ENCODE measurements at places on chromosomes 7 and 10.
A peak's percentile ranks its signal among the peaks of the same experiment; 100 is the strongest.

DNA sequence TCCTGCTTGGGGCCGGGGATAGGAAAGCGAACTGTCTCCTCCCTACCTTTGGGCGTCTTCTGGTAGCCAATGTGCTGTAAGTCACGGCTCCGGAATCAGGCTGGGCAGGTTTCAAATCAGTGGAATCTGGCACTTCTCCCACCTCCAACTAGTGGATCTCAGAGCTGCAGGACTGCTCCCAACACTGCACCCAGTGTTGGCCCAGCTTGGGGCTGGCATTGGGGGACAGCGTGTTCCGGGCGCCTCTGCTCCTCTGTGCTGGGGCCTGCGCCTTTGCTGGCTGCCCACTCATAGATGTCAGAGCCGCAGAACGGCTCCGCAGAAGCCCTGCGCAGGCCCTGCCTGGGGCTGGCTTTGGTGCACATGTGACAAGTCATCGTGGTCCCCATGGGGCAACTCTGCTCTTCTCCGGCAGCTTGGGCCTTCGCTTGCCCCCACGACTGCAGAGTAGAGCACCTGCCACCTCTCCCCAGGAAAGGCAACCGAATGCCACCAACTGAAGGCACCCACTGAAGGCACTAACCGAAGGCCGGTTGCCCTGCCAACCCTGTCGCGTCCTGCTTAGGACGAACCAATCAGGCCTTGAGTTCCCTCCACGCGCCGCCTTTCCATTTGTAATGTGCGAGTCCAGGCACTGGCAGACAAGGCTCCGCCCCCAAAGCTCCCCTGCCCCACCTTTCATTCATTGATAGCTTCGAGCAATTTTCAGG, 85.5 kb upstream of the ABI1 start:
- no peak for DNase-seq
- H3K4me1 ChIP-seq, result no peaks in the 10 kb centered on the region
- H3K27me3 ChIP-seq, result no peaks in the 10 kb centered on the region
- no peak overlapping the region for H3K4me3 ChIP-seq
- no peak overlapping the region for H3K27ac ChIP-seq

DNA sequence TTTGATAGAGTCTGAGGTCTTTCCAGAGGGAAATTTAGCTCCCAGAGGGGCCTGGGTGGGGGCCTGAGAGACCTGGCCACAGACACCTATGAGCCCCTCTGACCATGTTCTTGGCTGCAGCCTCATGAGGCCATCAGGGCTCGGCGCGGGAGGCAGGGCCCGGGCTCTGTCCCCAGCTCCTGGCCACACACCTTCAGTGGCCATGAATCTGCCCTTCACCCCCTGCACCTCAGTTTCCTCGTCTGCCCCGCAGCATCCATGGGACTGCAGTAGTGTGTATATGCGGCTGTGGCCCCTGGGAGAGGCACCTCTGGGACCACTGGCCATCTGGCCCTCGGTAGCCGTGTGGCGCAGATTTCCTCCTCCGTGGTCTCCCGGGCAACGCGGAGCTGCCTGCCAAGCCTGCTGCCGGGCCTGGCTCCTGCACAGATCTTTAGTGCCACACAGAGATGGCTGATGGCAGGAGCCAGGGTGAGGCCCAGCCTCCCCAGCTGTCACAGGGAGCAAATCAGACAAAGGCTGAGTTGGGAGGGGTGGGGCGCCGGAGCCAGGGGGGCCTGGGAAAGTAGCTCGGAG, 23.6 kb upstream of the ADCYAP1R1 start:
- no peak overlapping the region for H3K4me3 ChIP-seq
- no peaks in the 10 kb centered on the region for H3K36me3 ChIP-seq
- H3K27me3 ChIP-seq, result peaks cover 91% of the 10 kb centered on the region
- no peaks in the 10 kb centered on the region for H3K4me1 ChIP-seq
- DNase-seq, result no peak
- H3K27ac ChIP-seq, result no peak overlapping the region

DNA sequence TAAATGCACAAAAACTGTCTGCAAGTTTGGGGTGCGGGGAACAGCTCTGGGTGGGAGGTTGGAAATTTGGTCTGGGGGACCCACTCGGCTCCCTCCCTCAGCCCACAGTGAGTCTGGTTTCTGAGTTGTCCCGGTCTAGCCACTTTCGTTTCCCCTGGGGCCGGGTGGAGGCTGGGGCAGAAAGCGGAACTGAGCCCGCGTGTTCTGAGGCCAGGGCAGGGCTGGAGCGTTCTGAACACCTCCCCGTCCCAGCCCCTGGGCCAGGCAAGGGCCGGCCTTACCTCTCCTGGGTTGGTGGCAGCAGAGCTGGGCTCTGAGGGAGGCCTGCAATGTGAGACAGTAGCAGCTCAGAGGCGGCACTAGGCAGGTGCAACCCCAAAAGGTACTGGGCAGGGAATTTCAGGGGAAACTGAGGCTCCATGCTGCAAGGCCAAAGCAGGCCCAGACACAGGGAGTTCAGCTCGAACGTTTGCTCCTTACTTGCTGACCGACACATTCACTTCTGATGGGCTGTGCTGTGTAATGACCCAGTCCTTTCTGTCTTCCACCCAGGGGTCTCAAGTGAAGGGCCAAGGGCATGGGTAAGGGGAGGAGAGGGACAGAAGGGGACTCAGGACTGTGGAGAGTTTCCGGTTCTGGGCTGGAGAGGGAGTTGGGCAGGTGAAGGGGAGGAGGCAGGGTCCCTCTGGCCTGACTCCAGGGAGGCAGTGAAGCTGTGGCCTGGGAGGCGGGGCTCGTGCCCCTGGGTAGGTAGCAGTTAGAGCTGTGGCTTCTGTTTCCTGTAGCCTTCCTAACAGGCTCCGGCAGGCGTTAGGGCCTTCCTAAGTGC, 3.0 kb downstream of the IRF5 start:
- H3K4me1 ChIP-seq, result peaks cover 17% of the 10 kb centered on the region
- peaks cover 18% of the 10 kb centered on the region for H3K36me3 ChIP-seq
- H3K4me3 ChIP-seq, result no peak overlapping the region

GRCh38 chr7:126803990-126804389, 448.8 kb downstream of the GRM8 start:
- DNase-seq, result no peak
- no peak overlapping the region for H3K27ac ChIP-seq
- no peak overlapping the region for H3K4me3 ChIP-seq
- no peaks in the 10 kb centered on the region for H3K4me1 ChIP-seq
- H3K27me3 ChIP-seq, result peaks cover 36% of the 10 kb centered on the region

GRCh38 chr7:88012086-88012485, 78.0 kb downstream of the ADAM22 start:
- no peak overlapping the region for H3K27ac ChIP-seq
- no peaks in the 10 kb centered on the region for H3K36me3 ChIP-seq
- H3K27me3 ChIP-seq, result no peaks in the 10 kb centered on the region
- no peak overlapping the region for H3K4me3 ChIP-seq
- H3K4me1 ChIP-seq, result peaks cover 11% of the 10 kb centered on the region

- no peak overlapping the region for H3K4me3 ChIP-seq
- no peaks in the 10 kb centered on the region for H3K36me3 ChIP-seq
- H3K4me1 ChIP-seq, result no peaks in the 10 kb centered on the region
- DNase-seq, result no peak
Measured at GRCh38 chr10:91665842-91666241, 33.0 kb upstream of the PPP1R3C start.

DNA sequence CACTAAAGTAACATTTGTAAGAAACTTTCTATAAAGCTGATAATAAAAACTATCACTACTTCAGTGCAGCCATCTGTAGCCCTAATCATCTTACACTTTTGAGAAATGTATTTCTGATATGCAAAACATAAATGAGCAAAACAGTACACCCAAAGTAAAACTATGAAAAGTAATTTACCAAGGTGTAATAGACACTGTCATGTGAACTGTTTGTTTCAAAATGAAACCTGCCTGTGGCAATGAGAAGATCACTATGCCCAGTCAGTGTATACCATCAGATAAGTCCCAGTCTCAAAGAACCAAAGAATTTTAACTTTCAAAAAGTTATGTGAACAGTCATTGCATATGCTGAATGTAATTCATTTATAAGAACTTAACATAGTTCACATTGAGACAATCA, 398.1 kb downstream of the CDC14C start:
- H3K36me3 ChIP-seq, result no peaks in the 10 kb centered on the region
- no peak for DNase-seq
- H3K27me3 ChIP-seq, result no peaks in the 10 kb centered on the region
- no peak overlapping the region for H3K4me3 ChIP-seq
- H3K4me1 ChIP-seq, result no peaks in the 10 kb centered on the region

DNA sequence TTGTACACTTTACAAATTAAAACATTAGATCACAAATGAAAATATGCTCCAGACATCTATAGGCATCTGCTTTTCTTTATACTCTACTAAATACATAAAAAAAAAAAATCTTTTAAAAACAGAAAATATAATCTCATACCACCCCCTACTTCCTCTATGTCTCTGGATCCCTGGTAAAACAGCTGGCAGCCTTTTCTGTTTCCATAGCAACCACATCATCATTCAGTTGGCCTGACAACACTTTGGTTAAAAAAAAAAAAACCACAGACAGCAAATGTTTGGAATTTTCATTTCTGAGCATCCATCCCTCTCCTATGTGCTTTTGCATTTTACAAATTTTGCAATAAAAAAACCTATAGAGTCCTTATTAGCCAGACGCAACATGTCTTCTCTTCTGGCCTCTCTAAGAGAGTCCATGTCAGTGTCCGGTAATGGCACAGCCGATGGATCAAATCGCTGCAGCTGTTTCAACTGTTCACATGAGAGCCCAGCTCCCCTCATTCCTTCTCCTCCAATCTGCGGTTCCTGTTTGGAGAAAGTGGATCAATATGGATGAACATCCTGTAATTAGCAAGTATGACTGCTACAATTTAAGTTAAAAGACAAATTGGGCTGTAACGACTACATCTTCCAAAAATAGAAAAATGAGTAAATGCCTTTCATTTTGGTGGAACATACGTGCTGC, 105.6 kb downstream of the NSUN6 start:
- H3K36me3 ChIP-seq, result no peaks in the 10 kb centered on the region
- H3K27me3 ChIP-seq, result no peaks in the 10 kb centered on the region
- DNase-seq, result no peak
- H3K27ac ChIP-seq, result no peak overlapping the region
- H3K4me1 ChIP-seq, result no peaks in the 10 kb centered on the region
- H3K4me3 ChIP-seq, result no peak overlapping the region

- H3K27me3 ChIP-seq, result peaks cover 18% of the 10 kb centered on the region
- H3K4me1 ChIP-seq, result no peaks in the 10 kb centered on the region
- DNase-seq, result no peak
- H3K27ac ChIP-seq, result no peak overlapping the region
- H3K4me3 ChIP-seq, result peak overlapping the region; percentile 74
Measured at GRCh38 chr7:87933605-87933952, 472 bp upstream of the ADAM22 start.

GRCh38 chr10:3413937-3414666, 241.5 kb upstream of the PITRM1 start:
- H3K27me3 ChIP-seq, result no peaks in the 10 kb centered on the region
- H3K4me1 ChIP-seq, result no peaks in the 10 kb centered on the region
- H3K27ac ChIP-seq, result no peak overlapping the region
- H3K36me3 ChIP-seq, result no peaks in the 10 kb centered on the region
- DNase-seq, result no peak
- no peak overlapping the region for H3K4me3 ChIP-seq

All from Calu3 (cell line).